ENCODE measurements at places on chromosomes 12 and 14.

DNA sequence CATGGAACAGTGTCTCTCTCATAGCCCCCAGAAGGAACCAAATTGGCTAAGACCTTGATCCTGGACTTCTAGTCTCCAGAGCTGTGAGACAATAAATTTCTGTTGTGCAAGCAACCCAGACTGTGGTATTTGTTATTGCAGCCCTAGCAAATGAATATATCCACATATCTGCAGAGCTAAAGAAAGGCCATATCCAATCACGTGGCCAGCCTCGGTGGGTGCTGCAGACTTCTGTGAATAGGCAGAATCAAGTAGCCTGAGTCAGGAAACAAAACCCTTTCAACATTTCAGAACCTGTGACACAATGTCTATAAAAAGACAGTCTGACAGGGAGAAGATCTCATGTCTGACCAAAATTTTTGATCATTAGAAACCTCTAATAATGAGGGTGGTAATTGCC, 71.0 kb upstream of the CPM start:
- DNase-seq = no peak

DNA sequence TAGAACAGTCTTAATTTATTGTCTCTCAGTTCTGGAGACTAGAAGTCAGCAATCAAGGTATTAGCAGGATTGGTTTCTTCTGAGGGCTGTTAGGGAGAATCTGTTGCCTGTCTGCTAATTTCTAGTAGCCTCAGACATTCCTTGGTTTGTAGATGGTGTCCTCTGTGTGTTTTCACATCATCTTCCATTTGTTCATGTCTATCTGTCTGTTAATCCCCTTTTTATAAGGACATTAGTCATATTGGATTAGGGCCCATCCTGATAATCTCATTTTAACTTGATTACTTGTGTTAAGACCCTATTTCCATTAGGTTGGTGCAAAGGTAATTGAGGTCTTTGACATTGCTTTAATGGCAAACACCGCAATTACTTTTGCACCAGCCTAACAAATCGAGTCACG, 34.3 kb downstream of the TBC1D15 start:
- DNase-seq = no peak

DNA sequence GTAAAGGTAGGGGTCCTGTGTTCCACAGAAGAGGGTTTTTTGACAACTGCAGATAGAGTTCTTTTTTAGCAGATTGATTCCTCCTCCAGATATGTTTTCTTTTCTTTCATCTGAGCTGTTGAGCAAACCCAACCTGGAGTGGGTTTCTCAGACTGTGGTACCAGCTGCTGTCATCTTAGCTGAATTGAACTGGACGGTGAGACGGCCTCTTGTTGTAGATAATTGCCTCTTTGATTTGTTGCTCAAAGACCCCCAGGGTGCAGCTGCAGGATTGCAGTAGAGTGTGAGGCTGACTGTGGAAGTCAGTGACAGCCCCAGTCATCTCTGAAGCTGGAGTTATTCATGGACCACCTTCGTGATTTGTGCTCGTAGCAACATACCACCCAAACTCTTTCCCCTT, 317.7 kb downstream of the AACS start:
- DNase-seq = no peak

- DNase-seq = no peak
Observed at GRCh38 chr14:96582995-96583394, 80.8 kb downstream of the PAPOLA start.

Measured in activated naive CD4-positive, alpha-beta T cell treated with anti-CD3 and anti-CD28 coated beads, Interleukin-2, amount 50 U/mL, for 72 hours (primary cell).